ENCODE measurements at places on chromosomes 6 and 20. TPM values are rescaled to one million over a fixed set of nuclear protein-coding genes. Genes with fewer than 3 reads are reported as not detected.

- DNase-seq = no peak
These were observed 45.7 kb upstream of the TRAF3IP2 start for GRCh38 chr6:111651185-111652034.

GRCh38 chr6:97081010-97081590 is 156.6 kb downstream of the KLHL32 start:
- DNase-seq = no peak

GRCh38 chr20:48384147-48384818 is 443.5 kb downstream of the PREX1 start:
- DNase-seq = no peak

- DNase-seq = no peak
These were observed 34.9 kb upstream of the HEY2 start for GRCh38 chr6:125714441-125715090.

DNA sequence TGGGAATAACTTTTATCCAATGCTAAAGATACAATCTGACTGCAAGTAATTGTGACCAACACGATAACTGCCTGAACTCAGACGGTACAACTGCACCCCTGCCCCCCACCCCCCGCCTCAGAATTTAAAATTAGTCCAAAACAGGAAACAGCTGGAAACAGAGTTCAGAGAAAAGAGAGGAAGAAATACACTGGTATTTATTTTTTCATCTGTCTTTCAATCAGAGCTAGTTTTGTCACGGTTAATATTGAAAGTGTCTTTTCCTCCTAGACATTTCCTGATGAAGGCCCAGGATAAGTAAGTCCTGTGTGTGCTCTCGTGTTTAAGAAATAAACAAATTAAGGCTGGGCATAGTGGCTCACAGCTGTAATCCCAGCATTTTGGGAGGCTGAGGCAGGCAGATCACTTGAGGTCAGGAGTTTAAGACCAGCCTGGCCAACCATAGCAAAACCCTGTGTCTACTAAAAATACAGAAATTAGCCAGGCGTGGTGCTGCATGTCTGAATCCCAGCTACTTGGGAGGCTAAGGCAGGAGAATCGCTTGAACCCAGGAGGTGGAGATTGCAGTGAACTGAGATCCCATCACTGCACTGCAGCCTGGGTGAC is 21.5 kb downstream of the ACSS1 start:
- no peak for DNase-seq

DNA sequence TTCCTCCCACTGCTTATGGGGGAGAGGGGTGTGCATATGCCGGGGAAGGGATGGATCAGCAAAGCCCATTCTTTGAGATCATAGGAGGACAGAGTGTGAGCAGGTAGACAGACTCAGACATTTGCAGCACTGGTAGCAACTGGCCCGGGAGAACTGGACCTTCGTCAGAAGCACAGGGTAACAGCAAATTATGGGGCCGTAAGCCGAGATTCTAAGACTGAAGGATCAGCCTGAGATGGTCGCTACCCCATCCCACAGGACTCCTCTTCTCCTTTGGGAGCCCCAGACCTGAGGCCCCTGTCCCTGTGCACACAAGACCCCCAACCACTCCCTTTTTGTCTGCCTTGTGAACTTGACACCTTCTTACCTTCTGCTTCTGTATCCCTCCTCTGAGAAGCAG is 106.5 kb downstream of the TOX2 start:
- no peak for DNase-seq

DNA sequence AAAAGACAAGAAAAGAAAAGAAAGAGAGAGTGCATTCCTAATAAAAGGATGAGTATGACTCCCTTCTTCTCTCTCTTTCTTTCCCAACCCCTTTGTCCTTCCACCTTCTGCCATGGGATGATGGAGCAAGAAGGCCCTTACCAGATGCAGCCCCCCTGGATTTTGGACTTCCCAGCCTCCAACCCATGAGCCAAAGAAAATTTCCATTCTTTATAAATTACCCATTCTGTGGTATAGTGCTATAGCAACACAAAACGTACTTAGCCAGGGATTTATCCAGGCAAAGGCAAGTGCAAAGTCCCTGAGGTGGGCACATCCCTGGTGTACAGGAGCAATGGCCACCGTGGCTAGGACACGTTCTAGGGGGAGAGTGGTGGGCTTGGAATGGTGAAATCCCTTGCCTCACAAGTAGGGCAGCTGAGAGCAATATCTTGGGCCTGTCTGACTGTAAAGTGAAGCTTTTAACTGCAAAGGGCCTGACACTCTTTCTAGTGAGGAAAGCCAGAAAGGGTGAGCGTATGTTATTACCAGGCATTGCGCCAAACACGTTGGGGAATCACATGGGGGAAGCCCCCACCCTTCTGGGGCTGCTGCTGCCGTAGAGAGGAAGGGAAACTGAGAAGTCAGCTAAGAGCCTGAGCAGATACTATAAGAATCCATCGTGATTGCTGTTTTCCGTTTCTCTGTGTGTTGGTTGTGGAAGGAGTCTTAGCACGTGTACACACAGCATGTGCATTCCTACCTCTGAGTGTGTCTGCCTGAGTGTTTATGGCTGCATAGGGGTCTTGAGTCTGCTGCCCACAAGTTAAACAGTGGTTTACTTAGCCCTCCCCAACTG is 50.7 kb upstream of the SIRPA start:
- DNase-seq = no peak

GRCh38 chr6:19552076-19552475 is 285.1 kb upstream of the ID4 start:
- DNase-seq = no peak

DNA sequence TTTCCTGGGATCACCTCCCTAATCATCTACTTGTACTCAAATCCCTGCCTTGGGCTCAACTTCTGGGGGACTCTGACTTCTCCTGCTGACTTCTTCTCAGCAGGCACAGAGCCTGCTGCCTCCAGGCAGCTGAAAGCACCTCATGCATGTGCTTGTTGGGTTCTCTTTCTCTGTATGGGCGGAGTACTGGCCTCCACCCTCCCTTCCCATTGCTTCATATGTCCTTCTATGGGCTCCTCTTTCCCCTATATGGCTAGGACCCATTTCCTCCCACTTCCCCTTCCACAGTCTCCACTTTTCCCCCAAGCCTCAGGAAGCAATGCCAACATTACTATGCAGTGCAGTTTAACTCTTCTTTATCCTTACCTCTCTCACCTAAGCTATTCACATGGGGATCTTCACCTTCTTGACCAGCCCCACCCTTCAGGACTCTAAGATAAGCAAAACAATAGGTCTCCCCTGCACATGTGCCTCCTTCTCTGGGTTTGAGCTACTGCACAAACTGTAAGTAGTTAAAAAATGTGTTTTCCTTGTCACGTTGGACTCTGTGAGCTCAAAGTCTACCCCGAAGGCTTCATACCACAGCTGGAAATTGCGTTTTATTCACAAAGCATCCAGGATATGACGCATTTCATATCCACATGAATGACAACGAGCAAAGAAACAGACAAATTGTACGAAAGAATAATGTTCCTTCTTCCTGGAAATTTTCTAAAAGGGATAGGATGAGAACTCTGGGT is 93.7 kb downstream of the CDS2 start:
- no peak for DNase-seq

- DNase-seq = no peak
These were observed 105.5 kb upstream of the FERMT1 start for GRCh38 chr20:6228302-6228843.

DNA sequence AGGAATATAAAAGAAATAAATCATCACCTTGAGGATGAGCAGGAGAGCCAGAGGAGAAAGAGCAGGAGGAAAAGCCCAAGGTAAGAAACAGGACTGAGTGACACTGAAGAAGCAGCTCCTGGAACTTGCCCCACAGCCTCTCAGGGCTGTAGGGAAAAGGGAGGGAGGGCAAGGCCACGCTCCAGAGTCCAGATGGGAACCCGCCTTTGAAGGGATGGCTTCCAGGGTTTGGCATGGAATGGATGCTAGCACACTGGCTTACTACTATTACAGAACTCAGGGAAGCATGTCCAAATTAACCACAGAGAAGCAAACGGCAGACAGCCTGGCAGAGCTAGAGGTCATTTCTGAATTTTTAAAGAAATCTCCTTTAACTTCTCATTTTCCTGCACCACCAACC is 26.8 kb downstream of the RALGAPA2 start:
- no peak for DNase-seq

GRCh38 chr20:21105429-21106170 is 558 bp downstream of the LINC00237 start:
- no peak for DNase-seq

- no peak for DNase-seq
These were observed 331.4 kb upstream of the QKI start for GRCh38 chr6:163083141-163083540.

DNA sequence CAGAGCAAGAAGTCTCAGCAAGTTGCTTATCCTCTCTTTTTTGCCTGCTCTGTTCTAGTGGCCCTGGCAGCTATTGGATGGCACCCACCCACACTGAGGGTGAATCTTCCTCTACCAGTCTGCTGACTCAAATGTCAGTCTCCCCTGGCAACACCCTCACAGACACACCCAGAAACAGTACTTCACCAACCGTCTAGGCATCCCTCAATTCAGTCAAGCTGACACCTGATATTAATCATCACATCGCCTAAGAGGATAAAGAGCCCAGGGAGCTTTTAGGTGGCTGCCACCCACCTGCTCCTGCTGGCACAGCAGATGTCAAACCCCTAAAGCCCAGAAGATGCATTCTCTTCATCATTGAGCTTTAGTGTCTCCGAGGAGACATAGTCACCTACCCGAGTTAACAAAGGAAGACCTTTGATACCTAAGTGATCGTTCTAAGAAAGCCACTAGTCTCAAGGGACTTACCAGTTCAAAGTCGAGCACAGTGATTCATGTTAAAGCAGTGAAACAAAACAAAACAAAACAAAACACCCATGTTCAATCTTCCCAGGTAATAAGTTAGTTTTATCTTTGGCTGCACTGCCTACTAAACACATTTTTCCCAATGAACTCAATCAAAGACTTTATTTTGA is 97.7 kb upstream of the KCNQ5 start:
- no peak for DNase-seq

Gene TCP11
- total RNA-seq = not detected

Gene TBXT
- total RNA-seq = not detected

Gene SEL1L2
- not detected for total RNA-seq

Gene TNF
- not detected for total RNA-seq

Gene SLC32A1
- total RNA-seq = not detected

Gene CALHM6
- not detected for total RNA-seq

Gene PFDN4
- 341 TPM for total RNA-seq

Gene NNAT
- not detected for total RNA-seq
